ENCODE measurements at places on chromosomes 6 and 20.

DNA sequence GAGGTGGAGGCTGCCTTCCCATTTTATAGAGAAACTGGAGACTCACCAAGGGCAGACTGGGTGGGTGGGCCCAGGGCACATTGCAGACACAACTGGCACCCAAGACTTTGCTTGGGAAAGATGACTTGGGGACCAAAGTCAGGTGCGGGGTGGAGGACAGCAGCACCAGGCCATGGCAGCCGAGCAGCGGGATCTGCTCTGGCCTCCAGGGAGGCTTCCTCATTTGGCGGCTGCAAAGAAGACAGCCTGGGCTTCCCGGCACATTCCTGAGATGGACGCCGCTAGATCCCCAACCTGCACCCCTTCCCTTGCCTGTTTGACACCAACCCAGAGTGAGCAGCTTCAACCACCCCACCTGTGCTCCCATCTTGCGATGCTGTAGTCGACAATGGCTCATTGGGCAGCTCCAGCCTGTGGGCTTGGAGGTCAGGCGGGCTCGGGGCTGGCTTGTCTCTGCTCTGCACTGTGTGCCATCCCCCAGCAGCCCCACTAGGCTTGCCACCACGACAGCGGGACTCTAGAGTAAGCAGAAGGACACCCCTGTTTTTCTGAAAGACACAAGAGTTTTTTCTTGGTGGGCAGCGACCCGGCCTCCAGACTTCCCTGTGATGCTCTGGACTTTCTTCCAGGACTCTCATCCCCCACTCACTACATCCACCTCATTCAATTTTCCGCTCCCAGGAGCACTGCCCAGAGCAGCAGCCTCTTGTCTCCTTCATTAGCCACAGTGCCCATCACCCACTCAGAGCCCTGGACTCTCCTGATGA is 184.9 kb upstream of the CST7 start:
- DNase-seq: no peak

DNA sequence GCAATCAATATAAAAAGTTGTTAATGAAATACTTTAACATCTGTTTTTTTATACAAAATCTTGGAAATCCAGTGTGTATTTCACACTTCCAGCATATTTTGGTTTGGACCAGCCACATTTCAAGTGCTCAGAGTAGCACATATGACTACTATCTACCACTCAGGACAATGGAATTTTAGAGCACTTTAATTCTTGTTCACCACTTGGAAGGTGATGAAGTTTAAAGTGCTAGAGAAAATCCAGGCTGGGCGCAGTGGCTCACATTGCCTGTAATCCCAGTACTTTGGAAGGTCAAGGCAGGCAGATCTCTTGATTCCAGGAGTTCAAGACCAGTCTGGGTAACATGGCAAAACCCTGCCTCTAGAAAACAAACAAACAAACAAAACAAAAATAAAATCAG is 6.1 kb upstream of the SLC35B3 start:
- no peak for DNase-seq

DNA sequence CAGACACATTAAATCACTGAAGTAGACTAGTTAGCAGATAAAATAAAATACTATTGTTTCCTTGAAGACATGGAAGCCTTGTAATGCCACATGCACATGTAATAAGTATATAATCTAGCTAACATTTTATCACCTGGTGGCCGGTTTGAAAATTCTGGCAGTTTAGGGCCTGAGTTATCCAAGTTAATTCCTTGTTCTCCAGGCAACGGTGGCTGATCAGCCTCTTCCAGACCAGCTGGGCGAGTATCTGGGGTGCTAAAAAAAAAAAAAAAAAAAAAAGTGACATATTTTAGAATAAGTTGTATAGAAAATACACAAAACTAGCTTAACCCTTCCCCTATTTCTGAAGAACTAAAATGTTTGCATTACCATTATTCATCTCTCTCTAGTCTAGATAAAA is 42.5 kb downstream of the TP53INP2 start:
- no peak for DNase-seq

GRCh38 chr6:93177918-93178317 is 241.4 kb downstream of the EPHA7 start:
- DNase-seq: no peak

DNA sequence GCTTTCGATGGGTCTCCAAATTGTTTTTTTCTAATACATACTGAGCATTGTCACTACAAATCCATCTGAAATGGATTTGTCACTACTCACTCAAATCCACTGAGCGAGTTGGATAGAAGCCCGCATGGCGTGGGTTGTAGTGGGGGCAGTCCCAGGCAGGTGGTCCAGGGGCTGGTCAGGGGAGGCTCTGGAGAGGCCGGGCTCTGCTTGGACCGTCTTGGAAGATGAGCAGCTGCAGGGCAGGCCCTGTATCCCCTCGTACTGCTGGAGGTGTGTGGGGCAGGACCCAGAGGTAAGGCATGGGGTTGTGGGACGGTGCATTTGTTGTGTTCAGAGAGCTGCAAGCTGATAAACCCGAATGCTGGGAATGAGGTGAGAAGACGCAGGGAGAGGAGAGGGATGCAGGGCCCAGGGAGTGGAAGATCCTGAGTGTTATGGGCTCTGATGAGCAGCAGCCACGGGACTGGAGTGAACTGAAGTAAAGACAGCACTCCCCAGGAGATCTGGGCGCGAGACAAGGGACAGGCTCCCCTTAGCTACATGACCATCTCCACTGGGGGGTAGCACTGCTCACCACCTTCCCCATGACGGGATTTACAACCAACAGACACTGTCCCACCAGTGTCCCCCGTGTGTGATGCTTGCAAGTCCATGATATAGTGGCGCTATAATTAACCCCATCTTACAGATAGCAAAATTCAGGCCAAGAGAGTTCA is 45.9 kb downstream of the PSMG4 start:
- no peak for DNase-seq

- DNase-seq: peak; percentile 39
Observed at GRCh38 chr6:139370283-139370998, 4.0 kb downstream of the CITED2 start.

GRCh38 chr20:49544535-49544934 is 23.4 kb downstream of the PTGIS start:
- DNase-seq: no peak

DNA sequence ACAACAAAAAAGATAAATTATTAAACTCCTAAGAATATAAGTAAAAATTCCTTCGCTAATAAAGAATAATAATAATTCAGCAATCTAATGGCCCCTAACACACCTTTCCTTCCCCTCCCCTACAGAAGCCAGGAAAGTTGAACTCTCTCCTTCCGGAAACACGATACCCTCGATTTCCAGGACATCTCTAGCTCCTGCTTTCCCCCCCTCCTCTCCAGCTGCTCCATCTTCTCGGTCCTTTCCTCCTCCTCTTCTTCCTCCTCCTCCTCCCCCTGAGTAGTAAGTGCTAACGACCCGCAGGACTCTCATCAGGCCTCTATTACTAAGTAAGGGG is 603 bp downstream of the TASP1 start:
- DNase-seq: no peak

- peak; percentile 57 for DNase-seq
Observed at GRCh38 chr20:40160097-40160550, 528.9 kb downstream of the MAFB start.

- no peak for DNase-seq
Observed at GRCh38 chr20:32204205-32205109, 3.1 kb downstream of the PLAGL2 start.

DNA sequence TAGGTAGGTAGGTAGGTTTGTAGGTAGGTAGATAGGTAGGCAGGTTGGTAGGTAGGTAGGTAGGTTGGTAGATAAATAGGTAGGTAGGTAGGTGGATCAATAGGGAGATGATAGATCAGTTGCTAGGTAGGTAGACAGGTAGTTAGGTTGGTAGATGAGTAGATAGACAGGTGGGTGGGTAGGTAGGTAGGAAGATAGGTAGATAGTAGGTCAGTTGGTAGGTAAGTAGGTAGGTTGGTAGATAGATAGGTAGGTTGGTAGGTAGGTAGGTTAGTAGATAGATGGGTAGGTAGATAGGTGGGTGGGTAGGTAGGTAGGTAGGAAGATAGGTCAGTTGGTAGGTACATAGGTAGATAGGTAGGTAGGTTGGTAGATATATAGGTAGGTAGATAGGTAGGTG is 72.0 kb upstream of the PDE10A start:
- DNase-seq: no peak

DNA sequence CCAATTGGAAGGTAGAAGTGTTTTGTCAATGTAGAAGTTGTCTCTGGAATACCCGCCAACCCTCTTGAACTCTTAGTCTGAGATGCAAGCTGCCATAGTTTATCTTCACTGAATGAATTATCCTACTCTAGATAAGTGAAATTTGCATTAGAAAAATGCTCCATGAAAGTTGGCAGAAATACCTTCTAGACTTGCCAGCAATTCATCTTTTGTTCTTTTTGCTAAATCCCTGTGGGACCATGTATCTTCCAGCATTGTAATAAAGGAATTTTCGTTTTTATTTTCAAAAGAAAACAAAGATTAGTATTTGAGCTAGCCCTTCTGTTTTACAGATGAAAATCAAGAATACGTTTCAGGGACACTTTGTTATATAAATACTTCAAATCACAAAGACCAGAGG is 244.2 kb downstream of the CBLN4 start:
- no peak for DNase-seq

DNA sequence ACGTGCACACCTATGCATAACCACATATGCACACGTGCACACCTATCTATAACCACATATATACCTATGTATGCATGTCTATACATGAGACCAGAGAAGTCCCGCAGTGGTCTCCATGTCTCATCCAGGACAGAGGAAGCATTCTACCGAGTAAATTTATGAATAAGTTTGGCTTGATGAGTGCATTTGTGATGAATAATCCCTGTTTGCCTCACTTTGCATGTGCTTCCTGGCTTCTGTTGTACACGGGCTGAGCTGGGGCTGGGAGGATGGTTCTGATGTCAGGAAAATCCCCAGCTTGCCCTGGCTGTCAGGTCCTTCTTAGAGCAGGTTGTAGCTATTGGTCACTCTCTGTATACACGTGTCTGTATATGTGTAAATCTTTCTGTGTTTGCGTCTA is 157.6 kb upstream of the RPS6KA2 start:
- DNase-seq: no peak

GRCh38 chr20:45564760-45565276 is 14.3 kb downstream of the WFDC8 start:
- DNase-seq: no peak

GRCh38 chr20:60589623-60590022 is 631.4 kb downstream of the CDH26 start:
- DNase-seq: no peak

- no peak for DNase-seq
Observed at GRCh38 chr6:489001-489400, 97.4 kb downstream of the IRF4 start.

DNA sequence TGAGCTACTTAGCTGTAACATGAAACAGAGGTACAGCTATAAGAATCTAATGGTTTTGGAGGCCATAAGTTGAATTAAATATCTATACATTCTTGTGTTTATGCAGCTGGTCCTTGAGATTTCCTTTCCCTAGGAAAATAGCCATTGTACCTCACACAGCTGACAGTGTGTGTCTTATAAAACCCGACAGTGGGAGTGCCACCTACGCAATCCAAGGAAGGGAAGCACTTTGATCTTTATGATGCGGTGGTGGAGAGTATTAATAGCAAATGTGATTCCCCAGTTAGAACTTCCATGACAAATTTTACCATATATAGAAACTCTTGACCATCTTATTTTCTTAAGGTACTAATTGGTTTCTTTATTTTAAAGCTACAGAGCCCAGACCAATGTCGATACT is 149.5 kb downstream of the TMEM200A start:
- no peak for DNase-seq

DNA sequence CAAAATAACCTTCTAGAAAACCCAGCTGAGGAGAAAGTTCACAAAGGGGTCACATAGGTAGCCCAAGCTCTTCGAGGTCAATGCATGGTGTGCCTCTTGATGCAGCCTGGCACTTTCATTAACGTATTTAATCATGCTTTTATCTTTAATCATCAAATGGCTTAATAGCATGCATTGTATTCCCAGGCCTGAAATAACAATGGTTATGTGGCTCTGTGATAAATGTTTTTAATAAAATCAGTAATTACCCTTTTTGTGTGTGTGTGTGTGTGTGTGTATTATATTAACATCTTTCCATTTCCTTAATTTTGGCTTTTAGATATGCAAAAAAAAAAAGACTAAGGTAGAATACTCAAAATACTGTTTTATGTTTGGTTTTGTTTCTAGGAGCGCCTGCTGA is 681.8 kb downstream of the PTPRT start:
- DNase-seq: no peak
